ENCODE measurements at places on chromosomes 11 and 22. TPM values are rescaled to one million over a fixed set of nuclear protein-coding genes. Genes with fewer than 3 reads are reported as not detected.

GRCh38 chr22:49600468-49600867 lies 227.2 kb downstream of the BRD1 start:
- no peak for DNase-seq

- no peak for DNase-seq
These were observed 4.8 kb upstream of the NAP1L4 start for GRCh38 chr11:2996976-2997375.

DNA sequence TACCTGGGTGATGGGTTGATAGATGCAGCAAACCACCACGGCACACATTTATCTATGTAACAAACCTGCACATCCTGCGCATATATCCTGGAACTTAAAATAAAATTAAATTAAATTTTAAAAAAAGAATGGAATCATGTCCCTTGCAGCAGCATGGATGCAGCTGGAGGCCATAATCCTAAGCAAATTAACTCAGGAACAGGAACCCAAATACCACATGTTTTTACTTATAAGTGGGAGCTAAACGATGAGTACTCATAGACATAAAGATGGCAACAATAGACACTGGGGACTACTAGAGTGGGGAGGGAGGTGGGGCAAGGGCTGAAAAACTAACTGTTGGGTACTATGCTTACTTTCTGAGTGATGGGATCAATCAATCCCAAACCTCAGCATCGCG lies 40.9 kb downstream of the CWC15 start:
- DNase-seq, result no peak

Gene TUB
- total RNA-seq, result 11.3 TPM

DNA sequence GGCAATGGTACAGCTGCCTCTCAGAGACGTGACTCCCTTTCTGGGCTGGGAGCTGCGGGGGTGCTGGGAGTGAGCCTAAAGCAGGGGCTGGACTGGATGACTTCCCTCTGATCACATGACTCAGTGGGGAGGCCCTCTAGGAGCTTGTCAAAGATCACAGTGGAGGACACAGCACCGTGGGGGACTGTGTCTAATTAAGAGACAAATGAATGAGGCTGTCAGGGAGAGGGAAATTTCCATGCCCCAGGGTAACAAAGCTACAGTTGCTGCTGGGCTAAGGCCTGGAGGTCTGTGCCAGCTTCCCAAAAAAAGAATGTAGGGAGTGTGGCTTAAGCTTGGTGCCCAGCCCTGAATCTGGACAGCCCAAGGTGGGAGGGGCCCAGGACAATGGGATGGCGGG lies 262.8 kb upstream of the PLET1 start:
- DNase-seq, result no peak

GRCh38 chr11:132821014-132821413 lies 711.3 kb downstream of the OPCML start:
- no peak for DNase-seq

DNA sequence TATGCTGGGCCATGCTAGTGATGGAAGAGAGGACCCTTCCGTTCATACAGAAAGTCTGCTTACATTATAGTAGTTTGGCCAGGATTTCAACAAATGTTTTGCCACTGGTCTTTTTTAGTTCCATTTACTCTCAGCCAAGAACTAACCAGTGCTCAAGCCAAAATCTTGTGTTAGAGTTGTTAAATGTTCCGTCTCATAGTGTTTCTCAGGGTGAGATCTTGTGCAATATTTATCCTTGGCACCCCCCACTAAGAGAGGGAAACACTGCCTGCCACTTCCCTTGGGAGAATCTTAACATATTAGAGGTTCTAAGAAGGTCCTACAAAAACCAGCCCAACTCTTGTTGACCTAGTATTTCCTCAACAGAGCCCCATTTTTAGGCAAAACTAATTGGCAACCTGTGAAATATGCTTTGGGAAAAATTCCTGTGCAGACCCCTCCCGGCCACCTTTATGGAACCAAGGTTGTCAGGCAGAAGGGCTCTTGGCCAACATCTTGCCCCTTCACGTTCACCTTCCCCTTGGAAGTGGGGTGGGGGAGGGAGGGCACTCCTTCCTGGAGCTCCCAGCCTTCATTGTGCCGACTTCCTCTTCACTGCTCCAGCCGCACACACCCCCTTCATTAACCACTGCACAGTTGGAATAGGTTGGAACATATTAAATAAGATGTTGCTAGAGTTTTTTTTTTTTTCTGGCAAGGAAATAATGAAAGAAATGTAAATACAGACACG lies 173.2 kb upstream of the SORL1-AS1 start:
- DNase-seq, result no peak

DNA sequence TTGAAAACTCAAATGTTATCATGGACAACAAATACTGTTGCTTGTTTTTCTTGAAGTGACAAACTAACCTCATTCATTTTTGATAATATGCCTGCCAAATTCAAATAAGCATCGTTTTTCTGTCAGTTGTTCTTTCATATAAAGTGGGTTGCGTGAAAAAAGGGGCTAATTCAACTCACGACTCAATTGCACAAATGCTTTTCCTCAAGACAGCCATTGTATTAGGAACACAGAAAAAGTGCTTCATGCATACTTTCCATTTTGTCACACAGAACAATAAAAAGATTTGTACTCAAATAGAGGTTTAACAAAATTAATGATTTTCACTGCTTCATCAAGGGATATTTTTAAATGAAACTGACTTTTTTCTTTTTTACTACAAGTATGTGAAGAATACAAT lies 94.6 kb upstream of the ALKBH3 start:
- DNase-seq, result no peak

Gene FGF3
- total RNA-seq, result not detected

Gene NCF4
- total RNA-seq, result 11.3 TPM

GRCh38 chr22:30117256-30117655 lies 37.0 kb downstream of the HORMAD2 start:
- DNase-seq, result no peak

Gene CARD18
- not detected for total RNA-seq

DNA sequence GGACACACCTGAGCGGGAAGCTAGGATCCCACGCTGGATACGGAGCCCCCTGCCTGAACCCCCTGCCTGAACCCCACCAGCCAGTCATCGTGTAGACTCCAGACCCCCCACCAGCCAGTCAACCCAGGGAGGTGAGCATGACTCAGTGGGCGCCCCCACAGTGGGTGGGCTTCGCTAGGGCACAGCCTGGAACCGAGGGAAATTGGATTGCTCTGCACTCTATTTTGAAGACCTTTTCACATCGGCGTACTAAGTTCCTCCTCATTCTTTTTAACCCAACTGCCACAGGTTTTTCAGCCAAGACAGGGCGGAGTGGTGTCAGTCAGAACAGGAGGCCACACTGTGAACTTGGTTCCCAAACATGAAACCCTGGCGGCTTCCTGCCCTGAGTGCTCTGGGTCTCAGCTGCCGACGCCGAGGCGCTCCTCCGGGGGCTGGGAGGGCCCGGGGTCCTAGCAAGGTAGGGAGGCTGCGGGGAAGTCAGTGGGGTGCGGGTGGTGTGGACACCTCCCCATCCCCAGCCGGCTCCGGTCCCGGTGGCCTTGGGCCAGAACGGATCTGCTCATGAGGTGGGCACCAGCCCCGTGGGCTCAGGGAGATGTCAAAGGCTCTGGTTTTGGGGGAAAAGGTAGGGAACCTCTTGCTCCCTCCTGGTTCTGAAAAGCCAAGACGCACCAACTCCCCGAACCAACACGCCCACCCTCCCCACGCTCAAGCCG lies 57.0 kb downstream of the BRD1 start:
- DNase-seq, result no peak

Gene APOC3
- 8.4 TPM for total RNA-seq

GRCh38 chr11:68682531-68682961 lies 1.8 kb upstream of the GAL start:
- DNase-seq, result no peak

Gene TIMM8B
- 47.9 TPM for total RNA-seq

- no peak for DNase-seq
These were observed 21.3 kb downstream of the IZUMO1R start for GRCh38 chr11:94325681-94326080.

GRCh38 chr22:33400891-33401290 lies 342.7 kb upstream of the SYN3 start:
- no peak for DNase-seq

DNA sequence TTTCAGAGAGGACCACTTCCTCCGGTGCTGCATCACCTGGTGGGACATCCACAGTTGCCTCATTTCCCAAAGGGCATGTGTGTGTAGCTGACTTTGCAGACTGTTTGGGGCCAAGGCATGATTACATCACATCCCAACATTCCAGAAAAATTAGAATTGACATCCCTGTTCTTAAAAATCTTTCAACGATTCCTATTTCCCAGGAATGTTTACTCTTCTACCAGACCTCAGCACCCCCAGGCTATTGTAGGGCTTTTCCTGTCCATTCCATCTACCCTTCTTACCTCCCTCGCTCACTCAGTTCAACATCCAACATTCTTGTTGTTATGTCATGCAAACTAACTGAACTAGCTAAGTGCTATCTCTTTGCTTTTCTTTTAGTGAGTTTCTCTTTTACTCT lies 37.3 kb downstream of the PIWIL4 start:
- no peak for DNase-seq

GRCh38 chr22:42399315-42400271 lies 32.6 kb downstream of the NFAM1 start:
- DNase-seq, result no peak

GRCh38 chr22:37782340-37783168 lies 25.2 kb upstream of the GCAT start:
- no peak for DNase-seq

DNA sequence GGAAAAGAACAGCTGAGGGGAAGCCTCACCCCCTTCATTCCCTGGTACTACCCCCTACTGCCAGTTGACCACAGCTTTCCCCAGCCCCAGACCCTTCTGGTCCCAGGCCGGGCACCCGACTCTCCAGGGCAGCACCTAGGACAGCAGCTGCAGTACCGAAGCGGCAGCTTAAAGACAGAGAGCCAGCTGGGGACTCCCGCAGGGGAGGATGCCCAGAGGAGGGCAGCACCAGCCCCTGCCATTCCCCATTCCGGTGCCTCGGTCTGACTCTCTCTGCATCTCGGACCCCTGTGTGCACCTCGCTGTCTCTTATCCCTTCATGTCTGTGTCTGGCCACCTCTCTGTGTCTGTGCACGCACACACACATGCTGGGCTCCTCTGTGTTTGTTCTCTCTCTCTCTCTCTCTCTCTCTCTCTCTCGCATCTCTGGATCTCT lies 9.4 kb downstream of the IGSF9B start:
- peak; percentile 31 for DNase-seq

Gene SLC22A9
- 0.72 TPM for total RNA-seq

DNA sequence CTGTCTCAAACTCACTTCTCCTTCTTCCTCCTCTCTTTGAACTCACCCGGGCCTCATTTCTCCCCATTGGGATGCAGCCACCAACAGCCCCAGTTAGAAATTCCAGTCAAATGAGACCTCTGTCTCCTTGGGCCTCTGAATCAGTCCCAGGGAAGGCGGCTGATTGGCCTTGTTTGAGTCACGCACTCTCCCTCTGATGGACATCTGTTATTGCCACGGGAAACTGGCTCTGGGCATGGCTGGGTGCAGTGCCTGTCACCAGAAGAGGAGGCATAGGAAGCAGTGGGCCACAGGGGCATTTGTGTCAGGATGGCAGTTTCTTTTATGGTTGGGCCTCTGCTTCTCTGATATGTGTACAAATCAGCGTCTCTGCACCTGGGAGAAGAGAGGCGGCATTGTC lies 9.6 kb upstream of the WNT11 start:
- DNase-seq, result no peak

DNA sequence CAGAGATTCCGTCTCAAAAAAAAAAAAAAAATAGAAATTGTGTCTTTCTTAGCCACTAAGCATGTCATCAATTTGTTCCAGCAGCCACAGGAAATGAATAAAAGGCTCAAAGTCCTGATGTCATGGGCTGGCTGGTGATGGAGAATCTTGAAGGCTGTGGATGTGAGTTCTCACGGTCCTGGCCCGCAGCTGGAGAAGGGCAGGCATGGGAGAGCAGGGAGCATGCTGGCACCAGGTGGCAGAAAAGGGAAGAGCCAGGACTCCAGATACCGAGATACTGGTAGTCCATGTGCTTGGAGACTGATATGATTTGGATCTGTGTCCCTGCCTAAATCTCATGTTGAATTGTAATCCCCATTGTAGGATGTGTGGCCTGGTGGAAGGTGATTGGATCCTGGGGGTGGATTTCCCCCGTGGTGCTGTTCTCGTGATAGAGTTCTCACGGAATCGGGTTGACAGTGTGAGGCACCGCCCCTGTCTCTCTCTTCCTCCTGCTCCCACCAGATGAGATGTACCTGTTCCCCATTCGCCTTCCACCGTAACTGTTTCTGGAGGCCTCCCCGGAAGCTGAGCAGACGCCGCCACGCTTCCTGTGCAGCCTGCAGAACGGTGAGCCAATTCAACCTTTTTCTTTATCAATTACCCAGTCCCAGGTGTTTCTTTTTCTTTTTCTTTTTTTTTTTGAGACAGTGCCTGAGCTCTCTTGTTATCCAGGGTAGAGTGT lies 18.1 kb downstream of the MRGPRD start:
- no peak for DNase-seq

DNA sequence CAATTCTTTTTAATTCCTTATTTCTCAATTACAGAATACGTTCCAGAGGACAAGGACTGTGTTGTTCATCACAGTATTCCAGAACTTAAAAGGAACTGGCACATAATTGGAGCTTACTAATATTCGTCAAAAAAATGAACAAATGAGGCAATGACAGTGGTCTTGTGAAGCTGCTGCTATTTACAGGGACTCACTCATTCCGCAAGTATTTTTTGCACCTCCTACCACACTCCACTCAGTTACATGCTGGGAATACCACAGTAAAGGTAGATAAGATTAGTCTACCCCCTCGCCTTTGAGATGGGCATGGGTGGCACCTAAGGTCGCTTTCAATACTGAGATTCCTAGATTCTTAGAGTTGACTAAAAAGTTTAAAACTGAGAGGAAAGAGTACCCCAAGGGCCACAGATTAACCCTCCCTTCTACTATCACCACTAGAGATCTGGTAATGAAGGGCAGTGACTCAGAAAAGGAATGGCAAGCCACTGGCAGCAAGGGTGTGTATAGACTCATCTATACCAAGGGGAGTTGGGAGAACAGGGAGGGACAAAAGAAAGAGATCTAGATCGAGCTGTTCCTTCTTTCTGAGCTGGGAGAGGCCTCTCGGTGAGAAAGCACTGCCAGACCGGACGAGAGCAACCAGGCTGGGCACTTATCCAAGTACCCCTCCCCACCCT lies 85.0 kb downstream of the RPL27A start:
- no peak for DNase-seq

DNA sequence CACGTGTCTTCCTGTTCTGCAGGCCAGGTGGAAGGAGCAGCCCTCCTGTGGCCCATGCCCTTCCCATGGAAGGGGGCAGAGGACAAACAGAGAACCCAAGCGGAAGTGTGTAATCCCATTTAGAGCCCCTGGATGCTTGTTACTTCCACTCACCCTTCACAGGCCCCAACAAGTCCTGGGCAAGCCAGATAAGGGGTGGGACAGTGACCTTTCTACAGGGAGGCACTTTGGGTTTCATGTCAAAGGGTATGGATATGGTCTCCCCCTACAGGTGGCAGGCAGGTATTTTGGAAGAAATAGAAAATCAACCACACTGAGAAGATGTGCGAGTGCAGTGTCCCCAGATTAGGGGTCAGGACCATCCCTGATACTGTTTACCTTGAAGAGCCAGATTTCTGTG lies 11.4 kb downstream of the MPEG1 start:
- DNase-seq, result no peak

GRCh38 chr11:64726211-64726641 lies 3.2 kb upstream of the NRXN2 start:
- DNase-seq, result no peak

GRCh38 chr11:12772324-12772723 lies 98.1 kb downstream of the TEAD1 start:
- no peak for DNase-seq

All from mucosa of gallbladder (tissue), 1 donor.